ENCODE measurements at places on chromosomes 11 and 22. TPM values are rescaled to one million over a fixed set of nuclear protein-coding genes. Genes with fewer than 3 reads are reported as not detected.

Gene GPHA2
- 0.58 TPM for total RNA-seq

Gene OR52E8
- not detected for total RNA-seq

Gene SYT7
- total RNA-seq, result not detected

GRCh38 chr11:45470794-45471167, 184.6 kb upstream of the SYT13 start:
- H3K4me3 ChIP-seq, result no peak overlapping the region
- no peaks in the 10 kb centered on the region for H3K27me3 ChIP-seq
- H3K27ac ChIP-seq, result no peak overlapping the region
- H3K4me1 ChIP-seq, result no peaks in the 10 kb centered on the region
- DNase-seq, result no peak

DNA sequence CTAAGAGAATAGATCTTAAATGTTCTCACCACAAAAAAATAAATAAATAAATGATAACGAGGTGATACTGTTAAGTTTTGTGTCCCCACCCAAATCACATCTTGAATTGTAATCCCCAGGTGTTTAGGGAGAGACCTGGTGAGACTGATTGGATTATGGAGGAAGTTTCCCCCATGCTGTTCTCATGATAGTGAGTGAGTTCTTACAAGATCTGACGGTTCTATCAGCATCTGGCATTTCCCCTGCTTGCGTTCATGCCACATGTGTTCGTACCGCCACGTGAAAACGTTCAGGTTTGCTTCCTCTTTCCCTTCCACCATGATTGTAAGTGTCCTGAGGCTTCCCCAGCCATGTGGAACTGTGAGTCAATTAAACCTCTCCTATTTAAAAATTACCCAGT, 1514.8 kb upstream of the TENM4 start:
- DNase-seq, result no peak
- no peaks in the 10 kb centered on the region for H3K36me3 ChIP-seq
- H3K4me1 ChIP-seq, result no peaks in the 10 kb centered on the region
- no peaks in the 10 kb centered on the region for H3K27me3 ChIP-seq
- H3K4me3 ChIP-seq, result no peak overlapping the region
- no peak overlapping the region for H3K27ac ChIP-seq

Measured in activated T-cell treated with anti-CD3 and anti-CD28 coated beads, Interleukin-2, amount 50 U/mL, for 72 hours (primary cell).